OCI-M1 (cell line): ENCODE measurements at places on chromosomes 6 and 20.

- DNase-seq = no peak
These were observed 19.6 kb downstream of the RRBP1 start for GRCh38 chr20:17662333-17663039.

DNA sequence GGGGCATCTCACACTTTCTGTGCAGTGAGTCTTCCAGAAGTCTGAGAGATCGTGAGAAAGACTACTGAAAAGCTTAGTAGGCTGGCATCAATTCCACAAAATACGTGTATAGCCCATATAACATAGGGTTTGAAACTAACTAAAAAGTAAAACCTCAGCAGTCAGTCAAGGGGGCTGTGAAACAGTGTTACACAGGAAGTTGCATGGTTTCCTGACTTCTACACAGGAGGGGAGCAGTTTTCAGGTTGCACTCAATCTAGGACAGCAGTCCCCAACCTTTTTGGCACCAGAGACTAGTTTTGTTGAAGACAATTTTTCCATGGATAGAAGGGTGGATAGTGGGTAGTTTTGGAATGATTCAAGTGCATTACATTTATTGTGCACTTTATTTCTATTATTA lies 4.7 kb upstream of the LY86 start:
- DNase-seq = peak; percentile 60

DNA sequence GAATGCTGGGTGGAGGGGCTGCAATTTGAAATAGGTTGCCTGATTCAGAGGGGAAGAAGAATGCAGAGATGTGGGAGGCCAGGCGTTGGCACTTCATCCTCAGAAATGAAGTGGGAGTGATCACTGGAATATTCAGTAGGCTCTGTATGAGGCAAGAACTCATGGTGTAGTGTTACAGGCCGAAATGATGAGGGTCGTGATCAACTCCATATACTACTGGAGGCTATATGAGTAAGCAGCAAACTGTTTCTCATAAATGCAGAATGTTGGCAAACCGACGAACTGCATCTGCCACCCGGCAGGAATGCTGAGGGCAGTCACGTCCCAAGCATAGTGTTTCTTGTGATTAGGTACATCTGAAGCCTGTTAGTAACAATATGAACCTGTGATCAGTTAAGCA lies 12.7 kb downstream of the KCNS1 start:
- no peak for DNase-seq

DNA sequence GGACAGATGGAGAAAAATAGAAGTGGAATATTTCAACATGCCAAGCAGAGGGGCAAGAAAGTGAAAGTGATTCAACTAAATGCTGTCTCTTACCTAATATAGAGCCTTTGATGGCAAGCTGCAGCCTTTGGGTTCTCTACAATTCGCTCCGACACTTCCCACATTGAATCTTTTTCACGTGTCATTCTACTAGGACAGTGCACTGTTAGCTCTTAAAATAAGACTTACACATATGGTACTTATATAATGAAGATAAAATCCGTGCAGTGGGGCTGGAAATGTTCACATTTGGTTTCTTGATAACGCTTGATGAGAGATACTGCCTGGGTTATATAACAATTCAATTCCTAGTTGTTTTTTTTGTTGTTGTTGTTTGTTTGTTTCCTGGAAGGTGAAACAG lies 502.4 kb downstream of the LMBRD1 start:
- no peak for DNase-seq

DNA sequence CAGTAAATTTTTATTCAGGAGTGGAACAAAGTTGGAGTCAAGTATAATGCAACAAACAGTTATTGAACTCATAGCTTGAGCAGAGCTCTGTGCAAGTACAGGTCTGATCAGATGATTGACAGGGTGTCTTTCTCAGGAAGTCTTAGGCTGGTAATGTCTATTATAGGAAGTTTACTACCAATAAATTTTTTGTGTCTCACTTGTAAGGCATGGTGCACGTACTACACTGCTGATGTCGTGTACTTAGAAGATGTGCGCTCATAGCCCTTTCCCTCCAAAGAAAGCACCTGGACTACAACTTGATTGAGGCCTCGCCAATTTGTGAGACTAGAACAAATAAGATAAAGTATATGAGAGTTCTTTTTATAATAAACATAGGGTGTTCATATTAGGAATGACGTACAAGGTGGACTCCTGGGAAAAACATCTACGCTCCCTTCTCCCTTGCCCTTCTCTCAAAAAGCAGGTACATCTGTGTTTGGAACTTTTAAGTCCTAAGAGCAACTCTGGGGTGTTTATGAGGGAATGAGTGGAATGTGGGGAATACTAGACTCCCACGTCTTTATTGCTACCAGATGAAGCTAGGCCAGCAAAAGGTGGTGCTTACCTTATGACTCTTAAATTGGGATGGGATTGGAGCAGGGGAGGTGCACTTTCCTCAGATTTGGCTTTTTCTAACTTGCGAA lies 1.5 kb downstream of the NDUFAF5 start:
- DNase-seq = no peak

- DNase-seq = no peak
These were observed 81.9 kb downstream of the NCOA3 start for GRCh38 chr20:47583551-47583950.

DNA sequence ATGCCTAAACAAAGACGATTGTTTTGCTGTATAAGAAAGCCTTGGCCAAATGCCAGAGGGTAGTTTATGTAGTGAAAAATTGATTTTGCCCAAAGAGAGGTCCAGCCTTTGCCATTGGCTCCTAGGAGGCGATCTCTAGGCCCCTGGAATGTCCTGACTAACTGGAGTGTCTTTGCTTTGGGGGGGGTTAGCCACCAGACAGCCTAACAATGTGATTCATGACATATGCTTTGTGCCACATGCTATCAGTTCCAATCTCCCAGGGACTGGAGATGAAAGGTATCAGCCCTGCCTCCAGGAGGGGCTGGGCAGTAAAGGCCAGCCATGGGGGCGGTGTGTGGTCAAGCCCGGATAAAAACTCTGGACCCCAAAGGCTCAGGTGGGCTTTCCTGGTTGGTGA lies 32.7 kb upstream of the TUBB2A start:
- no peak for DNase-seq

DNA sequence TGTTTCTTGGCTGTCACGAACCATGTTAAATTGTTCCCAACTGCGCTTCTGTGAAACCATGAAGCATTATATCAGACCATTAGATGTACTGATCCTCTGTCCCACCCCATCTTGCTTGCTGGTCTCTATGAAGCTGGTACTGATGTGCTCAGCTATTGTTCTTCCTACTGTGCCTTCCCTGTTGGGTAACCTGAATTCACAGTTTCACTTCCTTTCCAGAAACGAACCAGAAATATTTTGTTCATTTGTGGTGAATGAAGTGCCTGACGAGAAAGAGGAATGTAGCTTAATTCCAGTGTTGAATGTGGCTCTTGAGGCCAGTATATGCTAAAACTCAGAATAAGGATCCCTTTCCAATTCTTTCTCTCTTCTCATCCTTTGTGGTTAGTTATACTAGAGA lies 58.1 kb upstream of the SNAP91 start:
- DNase-seq = no peak

DNA sequence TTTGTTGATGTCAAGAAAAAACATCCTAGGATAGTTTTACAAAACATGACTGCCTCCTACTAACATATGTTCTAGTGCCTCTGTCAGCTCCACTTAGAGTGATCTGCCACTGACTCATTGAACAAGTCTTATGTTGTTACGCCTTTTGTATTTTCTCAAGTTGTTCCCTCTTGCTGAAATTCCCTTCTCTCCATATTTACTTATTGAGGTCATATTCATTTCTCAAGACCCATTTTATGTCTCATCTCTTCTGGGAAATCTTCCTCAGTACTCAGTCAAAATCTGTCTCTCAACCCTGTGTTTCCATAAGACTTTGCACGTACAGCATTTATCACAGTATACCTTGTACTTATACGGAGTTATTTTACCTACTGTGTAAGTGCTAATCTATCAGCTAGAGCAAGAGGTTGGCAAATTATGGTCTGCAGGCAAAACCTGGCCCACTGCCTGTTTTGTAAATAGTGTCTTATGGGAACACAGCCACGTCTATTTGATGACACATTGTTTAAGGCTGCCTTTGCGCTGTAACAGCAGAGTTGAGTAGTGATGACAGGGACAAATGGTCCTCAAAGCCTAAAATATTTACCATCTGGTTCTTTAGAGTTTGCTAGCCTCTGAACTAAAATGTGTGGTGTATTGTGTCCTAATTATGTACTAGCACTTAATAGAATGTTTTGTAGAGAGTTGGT lies 83.4 kb downstream of the ADGRB3 start:
- no peak for DNase-seq

DNA sequence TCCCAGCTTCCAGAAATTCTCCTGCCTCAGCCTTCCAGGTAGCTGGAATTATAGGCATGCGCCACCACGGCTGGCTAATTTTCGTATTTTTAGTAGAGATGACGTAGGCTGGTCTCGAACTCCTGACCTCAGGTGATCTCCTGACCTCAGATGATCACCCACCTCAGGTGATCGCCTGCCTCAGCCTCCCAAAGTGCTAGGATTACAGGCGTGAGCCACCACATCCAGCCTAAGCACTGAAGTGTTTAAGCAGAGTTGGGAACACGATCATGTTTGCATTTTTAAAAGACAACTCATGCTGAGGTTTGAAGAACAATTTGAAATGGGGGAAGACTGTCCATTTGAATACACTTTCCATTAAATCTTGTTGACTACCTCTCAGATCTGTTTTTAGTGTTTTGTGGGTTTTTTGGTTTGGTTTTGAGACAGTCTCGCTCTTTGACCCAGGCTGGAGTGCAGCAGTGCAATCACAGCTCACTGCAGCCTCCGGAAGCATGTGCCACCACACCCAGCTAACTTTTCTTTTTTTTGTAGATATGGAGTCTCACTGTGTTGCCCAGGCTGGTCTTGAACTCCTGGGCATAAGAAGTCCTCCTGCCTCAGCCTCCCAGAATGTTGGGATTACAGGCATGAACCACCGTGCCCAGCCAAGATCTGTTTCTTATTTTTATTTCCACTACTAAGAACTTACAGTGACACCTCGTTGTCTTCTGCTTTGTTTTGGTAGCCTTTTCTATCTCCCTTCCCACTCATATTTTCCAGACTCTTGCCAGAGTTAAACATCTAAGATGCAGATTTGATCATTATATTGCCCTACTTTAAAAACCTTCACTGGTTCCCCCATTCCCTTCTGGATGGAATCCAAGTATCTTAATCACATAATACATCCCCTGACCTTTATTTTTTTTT lies 5.5 kb downstream of the CASP8AP2 start:
- DNase-seq = no peak

GRCh38 chr20:61417221-61417941 lies 165.3 kb downstream of the CDH4 start:
- DNase-seq = no peak

DNA sequence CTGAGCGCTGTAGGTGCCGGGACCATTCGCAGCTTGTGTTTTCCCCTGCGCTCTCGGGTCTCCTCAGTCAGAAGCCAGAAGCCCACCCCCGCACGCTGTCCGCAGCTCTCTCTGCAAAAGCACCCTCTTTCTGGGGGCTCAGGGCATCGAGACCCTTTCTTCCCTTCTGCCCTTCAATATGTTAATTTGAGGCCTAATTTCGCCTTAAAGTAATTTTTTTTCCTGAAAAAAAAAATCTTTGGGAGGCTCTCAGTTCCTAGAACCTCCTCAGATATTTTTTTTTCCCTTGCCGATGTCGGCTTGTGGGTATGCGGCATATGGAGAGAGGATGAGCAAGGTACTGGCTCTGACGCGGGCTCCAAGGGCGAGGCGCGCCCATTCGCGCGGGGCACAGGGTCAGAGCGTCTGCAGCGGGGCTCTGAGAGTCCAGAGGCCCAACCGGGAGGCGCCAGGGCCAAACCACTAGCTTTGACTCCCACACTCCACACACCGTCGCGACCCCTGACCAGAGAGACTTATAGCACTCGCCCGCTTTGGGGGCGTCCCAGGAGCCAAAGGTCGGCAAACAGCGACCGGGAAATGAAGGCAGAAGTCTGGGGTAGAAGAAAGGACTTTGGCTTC lies 893 bp downstream of the PRDM13 start:
- no peak for DNase-seq

GRCh38 chr6:36478051-36478526 lies 35.3 kb downstream of the KCTD20 start:
- peak; percentile 90 for DNase-seq

DNA sequence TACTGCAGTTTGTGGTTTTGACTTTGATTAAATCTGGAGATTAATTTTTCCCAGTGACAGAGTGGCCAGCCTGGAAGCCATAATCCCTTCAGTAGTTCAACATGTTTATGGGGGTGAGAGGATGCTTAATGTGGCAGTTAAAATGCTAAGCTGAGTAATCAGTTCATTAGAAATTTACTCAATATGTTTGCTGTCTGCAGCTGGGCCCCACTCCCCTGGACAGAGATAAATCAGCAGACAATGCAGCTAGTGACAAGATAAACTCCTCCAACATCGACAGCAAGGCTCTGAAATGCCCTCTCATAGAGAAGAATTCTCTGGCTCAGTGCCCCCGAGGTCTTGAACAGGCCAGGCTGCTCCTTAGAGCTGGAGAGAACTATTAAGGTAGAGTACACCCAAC lies 101.9 kb downstream of the LRFN2 start:
- no peak for DNase-seq

DNA sequence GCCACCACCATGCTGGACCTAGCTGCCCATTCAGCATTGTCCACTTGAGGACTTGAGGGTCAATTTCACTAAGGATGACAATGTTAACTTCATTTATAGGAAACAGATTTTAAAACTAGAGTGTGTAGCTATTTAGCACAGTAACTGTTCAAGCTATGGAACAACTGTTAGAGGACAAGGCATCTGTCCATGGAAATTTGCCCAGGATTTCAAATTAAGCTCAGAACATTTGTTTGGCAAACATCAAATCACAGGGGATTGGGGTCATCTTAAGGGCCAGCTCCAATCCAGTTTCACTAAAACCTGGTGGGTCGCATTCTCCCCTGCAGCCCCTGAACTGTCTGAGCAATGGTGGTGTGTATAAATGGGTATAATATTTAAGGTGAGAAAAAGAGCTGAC lies 35.1 kb downstream of the PM20D2 start:
- no peak for DNase-seq

DNA sequence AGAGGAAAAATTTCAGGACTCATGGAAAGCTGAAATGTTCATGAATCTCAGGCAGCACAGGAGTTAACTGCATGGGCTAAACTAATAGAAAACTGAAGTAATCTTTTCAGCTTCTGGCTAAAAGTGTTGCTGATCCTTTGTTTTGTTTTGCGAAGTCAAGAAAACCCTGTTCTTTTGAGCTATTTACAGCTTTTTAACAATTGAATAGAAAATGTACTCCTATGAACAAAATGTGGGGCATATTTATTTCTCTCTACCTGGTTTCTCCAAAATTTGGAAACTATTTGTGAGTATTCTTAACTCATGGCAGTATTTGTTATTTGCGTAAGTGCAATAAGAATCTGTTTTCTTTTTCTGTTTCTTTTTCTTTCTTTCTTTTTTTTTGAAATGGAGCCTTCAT lies 818.8 kb upstream of the CITED2 start:
- peak; percentile 50 for DNase-seq

- DNase-seq = no peak
These were observed 140.5 kb upstream of the CDYL start for GRCh38 chr6:4635666-4636065.

GRCh38 chr6:142058551-142059290 lies 74.0 kb upstream of the GJE1 start:
- DNase-seq = no peak

DNA sequence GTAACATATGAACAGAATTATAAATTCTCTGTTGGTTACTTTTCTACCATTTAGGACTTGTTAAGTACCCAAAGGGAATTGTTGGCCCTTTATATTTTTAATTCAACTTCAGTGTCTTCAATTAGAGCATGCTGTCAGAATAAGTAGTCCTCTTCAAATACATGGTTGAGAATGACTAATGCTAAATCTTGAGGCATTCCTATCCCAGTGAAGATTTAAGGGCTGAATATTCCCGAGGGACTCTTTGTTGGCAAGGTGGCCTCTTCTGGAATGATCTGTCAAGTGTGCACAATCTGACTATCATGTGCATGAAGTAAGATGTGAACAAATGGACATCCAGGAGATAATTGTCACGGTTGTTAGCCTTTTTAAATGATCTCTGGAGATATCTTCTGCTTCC lies 421.7 kb downstream of the BMP2 start:
- DNase-seq = no peak
